ENCODE measurements at places on chromosomes 12 and 14.

- DNase-seq = no peak
Observed at GRCh38 chr12:119060847-119061796, 79.8 kb downstream of the SRRM4 start.

DNA sequence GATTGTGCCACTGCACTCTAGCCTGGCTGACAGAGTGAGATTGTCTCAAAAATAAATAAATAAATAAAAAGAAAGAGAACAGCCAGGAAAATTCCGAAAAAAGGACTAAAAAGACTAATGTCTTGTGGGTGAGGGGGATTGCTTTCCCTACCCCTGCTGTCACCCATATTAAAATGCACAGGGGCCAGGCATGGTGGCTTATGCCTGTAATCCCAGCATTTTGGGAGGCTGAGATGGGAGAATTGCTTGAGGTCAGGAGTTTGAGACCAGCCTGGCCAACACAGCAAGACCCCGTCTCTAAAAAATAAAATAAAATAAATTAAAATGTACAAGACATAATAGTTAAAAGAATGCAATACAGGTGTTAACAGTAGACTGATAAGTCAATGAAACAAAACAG lies 6.1 kb downstream of the DHRS1 start:
- no peak for DNase-seq

DNA sequence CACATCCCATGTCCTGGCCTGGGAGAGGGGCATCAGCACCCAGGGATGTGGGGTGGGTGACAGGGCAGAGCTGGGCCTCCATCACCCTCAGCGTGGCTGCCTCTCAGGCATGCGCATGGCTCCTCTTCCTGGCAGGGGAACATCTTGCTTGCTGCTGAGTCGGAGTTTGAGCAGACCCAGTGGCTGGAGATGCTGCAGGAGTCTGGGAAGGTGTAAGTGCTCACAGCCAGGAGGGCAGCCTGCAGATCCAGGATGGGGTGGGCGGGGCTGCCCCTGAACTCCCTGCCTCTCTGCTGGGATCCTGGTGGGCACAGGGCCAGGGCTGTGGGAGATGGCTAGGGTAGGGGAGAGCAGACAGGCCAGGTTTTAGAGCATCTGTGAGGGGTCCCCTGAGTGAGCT lies 16.2 kb downstream of the PLEKHD1 start:
- DNase-seq = no peak

DNA sequence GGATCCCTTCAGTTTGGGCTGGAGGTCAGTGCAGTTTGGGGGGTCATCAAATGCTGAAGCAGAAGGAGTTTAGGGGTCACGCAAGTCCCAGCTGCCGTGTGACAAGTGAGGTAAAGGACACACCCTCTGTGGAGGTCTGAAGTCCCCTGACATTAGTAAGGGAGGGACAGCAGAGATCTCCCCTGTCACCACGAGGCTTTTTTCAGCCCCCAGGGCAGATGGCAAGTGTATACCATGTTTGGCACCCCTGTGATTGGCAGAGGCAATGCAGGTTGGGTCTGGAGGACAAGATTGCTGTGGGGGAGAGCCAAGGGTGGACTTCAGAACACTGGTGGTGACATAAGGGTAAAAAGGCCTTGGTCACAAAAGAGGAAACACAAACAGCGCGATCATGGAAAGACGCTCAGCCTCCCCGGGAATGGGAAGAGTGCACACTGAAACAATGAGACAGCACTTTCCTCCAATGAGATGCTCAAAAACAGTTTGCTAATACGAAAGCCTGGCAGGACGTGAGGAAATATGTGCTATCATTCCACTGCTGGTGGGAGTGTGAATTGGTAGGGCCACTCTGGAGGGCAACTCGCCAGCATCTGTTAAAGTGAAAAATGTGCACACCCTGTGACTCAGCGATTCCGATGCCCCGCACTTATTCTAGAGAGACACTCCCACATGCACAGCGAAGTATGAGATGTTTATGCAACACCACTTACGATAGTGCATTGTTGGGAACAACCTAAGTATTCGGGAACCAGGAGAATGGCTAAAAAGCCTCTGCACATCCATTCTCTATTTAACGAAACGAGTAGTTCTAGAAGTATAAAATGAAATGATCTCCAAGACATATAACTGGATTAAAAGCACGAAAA lies 14.4 kb upstream of the CD27 start:
- DNase-seq = peak; percentile 67

GRCh38 chr12:104387190-104387589 lies 69.6 kb upstream of the CHST11 start:
- no peak for DNase-seq

- no peak for DNase-seq
Observed at GRCh38 chr14:52046376-52046917, 22.4 kb downstream of the NID2 start.

DNA sequence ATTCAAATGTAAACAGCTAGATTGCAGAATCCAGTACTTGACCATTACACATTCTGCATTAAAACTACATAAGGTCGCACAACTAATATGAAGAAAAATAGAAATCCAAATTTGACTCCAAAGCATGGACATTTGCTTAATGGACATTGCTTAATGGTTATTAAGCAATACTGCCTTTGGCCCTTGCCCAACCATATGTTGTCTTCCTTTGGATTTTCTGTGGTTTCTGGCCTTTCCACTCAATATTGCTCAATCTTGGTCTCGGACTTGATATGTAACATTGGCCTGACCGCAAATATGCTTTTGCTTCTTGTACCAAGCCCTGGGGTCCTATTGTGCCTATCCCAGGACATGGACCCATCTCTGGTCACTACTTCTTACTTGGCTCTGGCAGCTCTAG lies 67.2 kb downstream of the PTPRR start:
- DNase-seq = peak; percentile 96

DNA sequence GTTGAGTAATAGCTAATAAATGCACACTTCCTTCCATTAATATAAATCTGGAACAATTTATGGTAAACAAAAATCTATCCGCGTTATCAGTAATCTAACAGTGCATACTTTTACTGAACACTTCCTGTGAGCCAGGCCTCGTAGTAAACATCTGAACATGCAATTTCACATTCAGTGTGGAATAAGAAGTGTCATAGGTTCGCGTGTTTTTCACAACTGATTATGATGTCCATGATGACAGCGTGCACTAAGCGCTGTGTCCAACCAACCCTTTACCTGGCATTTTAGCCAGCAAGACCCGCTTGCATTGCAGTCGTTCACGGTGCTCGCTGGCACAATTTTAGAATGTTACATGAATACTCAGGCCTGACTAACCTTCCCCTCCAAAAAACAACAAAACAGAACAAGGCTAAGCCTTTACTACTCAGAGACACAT lies 2.1 kb downstream of the PNMA1 start:
- no peak for DNase-seq

DNA sequence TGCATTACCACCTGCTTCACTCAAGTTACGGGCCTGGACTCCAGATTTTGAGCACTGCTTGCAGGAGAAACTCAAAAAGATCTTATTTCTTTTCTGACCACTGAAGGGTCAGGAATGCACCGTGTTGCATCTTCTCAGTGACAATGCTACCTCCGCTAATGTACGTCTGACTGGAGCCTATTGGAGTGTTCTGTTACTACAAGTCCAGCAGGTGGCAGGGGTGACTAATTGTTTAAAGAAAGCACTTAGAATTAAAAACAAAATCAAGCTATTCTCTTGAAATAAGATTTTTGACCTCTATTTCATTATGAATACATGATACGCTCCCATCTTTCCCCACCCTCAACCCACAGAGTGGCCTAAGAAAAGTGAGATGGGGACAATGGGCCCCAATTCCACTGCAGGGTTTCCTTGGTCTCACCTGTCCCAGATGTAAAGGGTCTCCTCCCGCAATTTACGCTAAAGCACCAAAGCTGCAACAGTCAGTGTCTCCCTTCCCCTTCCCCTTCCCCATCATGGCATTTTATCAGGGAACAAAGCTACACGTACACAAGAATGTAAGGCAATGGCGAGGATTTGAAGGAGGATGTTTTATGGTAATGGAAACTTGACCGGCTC lies 2.2 kb downstream of the TBPL2 start:
- DNase-seq = no peak

GRCh38 chr12:636632-637031 lies 26.6 kb downstream of the NINJ2 start:
- DNase-seq = no peak

DNA sequence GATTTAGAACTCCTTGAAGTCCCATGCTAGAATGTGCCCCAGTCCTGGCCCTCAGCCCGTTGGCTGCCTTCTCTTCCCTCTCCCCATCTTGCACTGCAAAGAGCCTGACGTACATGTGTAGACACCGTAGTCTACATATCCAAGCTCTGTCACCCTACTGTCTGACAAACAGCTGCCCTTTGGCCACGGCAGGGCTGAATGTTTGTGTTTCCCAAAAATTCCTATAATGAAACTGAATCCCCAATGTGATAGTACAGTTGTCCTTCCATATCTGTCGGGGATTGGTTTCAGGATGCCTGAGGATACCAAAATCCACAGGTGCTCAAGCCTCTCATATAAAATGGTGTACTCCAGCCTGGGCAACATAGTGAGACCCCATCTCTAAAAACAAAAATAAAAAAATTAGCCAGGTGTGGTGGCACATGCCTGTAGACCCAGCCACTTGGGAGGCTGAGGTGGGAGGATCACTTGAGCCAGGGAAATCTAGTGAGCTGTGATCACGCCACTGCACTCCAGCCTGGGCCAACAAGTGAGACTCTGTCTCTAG lies 12.3 kb upstream of the TFCP2 start:
- no peak for DNase-seq

- DNase-seq = no peak
Observed at GRCh38 chr12:29945904-29946303, 162.2 kb upstream of the TMTC1 start.

DNA sequence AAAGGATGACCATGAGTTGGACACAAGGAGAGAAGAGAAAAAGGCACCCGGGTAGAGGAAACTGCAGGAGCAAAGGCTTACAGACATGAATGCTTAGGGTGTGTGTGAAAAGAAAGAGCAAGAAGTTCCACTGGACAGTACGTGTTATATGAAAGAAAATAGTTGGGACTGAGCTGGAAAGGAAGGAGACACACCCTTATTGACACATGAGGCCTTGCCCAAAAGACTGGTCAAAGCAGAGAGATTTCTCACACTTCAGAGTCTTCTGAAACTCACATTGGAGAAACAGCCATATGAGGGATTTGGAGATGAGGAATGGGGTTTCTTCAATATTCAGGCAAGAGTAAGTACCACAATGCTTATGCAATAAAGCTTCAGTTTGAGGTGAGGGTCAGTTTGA lies 56.0 kb downstream of the TTC9 start:
- no peak for DNase-seq

- no peak for DNase-seq
Observed at GRCh38 chr12:90260136-90260535, 551.5 kb upstream of the ATP2B1 start.

- DNase-seq = no peak
Observed at GRCh38 chr14:57417228-57417627, 26.8 kb downstream of the NAA30 start.

- DNase-seq = no peak
Observed at GRCh38 chr14:22497671-22498093, 91.3 kb downstream of the DAD1 start.

DNA sequence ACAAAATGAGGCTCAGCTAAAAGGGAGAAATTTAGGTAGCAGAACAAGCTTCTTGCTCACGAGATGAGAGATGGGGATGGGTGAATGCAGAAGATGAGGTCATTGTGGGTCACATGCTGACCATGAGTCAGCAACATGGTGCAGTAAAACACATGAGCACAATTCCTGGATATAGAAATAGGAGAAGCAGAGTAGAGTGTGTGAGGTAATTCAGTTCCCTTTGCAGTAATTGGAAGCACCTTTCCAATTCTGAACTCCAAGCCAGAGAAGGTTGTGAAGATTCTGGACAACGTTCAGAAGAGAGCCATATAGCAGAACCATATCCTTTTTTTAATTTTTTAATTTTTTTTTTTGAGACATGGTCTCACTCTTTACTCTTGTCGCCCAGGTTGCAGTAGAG lies 62.0 kb upstream of the LMNTD1 start:
- no peak for DNase-seq

- no peak for DNase-seq
Observed at GRCh38 chr14:90490720-90491050, 93.9 kb downstream of the CALM1 start.

GRCh38 chr14:54944737-54945391 lies 42.2 kb upstream of the GCH1 start:
- no peak for DNase-seq

GRCh38 chr12:33587784-33588712 lies 148.4 kb upstream of the SYT10 start:
- DNase-seq = no peak

- no peak for DNase-seq
Observed at GRCh38 chr12:113195598-113195997, 10.1 kb downstream of the RITA1 start.

DNA sequence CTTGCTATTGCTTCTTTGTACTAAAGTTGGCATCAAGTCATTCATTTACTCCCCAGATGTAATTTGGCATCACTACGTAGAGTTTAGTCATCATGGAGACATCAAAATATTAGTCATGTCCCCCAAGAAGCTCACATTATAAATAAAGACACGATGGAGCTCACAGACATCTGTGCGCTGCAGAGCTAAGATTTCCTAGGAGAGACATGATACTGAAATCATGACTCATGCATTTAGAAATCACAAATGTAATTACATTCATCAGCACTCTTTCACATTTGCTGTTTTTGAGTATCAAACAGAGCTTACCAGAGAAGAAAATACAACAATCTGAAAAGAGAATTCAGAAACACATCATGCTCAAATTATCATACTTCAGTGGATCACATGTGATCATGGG lies 169.8 kb downstream of the LRIG3 start:
- peak; percentile 64 for DNase-seq

GRCh38 chr14:61264010-61264571 lies 17.0 kb downstream of the TMEM30B start:
- DNase-seq = no peak

DNA sequence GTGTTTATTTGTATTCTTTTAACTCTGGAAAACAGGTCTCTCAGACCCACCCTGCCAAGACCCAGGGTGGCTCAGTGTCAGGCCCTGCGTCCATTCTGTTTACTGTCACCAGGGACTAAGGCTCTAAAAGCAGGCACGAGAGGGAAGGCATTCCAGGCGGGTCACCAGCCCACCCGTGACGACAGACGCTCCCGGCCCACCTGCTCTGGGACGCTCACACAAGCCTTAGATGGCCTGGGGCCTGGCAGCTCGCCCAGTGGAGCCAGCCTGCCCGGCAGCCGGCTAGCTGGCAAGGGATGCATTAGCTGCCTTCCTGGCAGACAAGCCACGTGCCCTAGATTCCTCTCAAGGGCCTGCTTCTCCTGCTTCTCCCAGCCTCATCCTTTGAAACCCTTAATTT lies 9.2 kb upstream of the NUAK1 start:
- no peak for DNase-seq

DNA sequence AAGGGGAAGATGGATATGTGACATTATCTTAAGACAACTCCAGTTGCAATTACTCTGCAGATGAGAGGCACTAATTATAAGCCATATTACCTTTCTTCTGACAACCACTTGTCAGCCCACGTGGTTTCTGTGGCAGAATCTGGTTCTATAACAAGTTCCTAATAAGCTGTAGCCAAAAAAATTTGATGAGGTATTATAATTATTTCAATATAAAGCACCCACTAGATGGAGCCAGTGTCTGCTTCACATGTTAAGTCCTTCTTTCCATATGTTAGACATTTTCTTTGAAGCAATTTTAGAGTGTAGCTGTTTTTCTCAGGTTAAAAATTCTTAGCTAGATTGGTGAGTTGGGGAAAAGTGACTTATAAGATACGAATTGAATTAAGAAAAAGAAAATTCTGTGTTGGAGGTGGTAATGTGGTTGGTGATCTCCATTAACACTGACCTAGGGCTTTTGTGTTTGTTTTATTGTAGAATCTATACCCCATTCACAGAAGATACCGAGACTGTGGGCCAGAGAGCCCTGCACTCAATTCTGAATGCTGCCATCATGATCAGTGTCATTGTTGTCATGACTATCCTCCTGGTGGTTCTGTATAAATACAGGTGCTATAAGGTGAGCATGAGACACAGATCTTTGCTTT lies 36.9 kb downstream of the PSEN1 start:
- no peak for DNase-seq
